ENCODE measurements at places on chromosomes 5 and 9.

- DNase-seq: no peak
Observed at GRCh38 chr5:89954916-89955315, 454.6 kb downstream of the CETN3 start.

DNA sequence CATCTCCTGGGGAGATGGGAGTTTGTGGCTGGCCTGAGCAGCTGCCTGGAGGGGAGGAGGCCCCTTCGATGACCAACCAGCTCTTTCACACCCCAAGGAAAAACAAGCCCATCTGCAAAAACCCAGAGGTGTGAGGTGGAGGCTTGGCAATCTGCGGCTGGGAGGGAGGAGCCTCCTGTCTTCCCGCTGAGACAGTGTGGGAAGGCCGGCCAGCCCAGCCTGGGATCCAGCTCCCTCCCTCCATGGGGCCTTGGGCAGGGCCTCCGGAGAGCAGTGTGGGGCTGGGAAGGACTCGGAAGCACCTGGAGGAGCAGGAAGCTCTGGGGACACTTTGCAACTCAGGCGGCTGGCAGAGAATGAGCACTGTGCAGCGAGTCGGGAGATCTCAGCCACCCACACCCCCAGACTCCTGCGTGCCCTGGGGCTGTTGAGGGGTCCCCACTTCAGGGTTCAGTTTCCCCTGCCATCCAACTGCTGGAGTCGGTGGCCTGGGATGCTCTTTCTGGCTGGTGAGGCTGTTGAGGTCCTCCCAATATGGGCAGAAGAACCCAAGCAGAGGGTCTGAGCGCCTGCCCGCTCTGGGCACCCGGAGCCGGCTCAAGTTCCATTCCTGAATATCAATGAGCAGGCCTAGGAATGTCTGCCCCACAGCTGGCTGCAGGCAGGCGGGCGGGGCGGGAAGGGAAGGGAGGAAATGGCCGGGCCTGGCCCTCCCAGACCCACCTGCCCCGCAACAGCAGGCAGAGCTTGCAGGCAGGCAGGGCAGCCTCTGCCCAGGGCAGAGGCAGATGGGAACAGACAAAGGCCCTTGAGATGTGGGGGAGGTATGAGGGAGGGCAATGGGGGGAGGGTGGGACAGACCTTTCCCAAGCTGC, 101.1 kb downstream of the FGF18 start:
- no peak for DNase-seq

DNA sequence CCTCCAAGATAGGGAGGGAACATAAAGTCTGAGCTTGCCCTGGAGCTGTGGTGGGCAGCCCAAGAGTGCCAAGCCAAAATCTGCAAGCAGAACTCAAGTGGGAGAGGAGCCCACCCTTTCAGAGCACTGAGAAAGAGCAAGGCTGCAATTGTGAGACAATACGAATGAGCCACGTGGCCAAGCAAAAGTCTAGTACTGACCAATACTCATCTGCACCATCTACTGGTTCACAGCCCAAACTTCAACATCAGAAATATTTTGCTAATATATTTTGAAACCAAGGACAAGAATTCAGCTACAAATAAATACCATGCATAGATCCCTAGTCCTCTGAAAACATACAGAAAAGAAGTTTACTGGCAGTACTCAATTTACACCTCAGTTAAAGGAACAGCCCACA, 696.2 kb upstream of the COX7C start:
- no peak for DNase-seq

DNA sequence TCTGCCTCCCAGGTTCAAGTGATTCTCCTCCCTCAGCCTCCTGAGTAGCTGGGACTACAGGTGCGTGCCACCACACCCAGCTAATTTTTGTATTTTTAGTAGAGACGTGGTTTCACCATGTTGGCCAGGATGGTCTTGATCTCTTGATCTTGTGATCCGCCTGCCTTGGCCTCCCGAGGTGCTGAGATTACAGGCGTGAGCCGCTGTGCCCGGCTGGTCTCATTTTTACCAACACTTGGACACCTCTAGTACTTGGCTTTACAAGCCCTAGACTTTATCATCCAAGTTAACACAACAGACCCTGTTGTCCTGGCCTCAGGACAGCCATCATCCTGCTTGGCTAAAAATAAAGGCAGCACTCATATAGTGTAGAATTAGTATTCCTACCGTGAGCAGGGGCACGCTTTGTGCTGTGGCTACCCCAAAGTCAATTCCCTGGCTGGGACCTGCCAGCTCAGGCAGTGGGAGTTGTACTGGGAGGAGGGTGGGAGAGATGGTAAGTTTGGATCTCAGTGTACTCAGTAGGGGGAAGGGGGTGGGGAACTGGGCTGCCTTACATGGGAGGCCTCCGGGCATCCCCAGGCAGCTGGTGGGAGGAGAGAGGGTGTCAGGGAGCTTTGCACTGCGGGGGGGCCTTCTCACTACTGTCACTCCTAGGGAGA, 6.6 kb downstream of the PDZD2 start:
- no peak for DNase-seq

GRCh38 chr9:16869882-16870595, 431 bp downstream of the BNC2 start:
- DNase-seq: peak; percentile 56

- DNase-seq: no peak
Observed at GRCh38 chr5:66739021-66739420, 142.8 kb downstream of the MAST4 start.

- DNase-seq: no peak
Observed at GRCh38 chr5:39730006-39730405, 305.2 kb upstream of the DAB2 start.

DNA sequence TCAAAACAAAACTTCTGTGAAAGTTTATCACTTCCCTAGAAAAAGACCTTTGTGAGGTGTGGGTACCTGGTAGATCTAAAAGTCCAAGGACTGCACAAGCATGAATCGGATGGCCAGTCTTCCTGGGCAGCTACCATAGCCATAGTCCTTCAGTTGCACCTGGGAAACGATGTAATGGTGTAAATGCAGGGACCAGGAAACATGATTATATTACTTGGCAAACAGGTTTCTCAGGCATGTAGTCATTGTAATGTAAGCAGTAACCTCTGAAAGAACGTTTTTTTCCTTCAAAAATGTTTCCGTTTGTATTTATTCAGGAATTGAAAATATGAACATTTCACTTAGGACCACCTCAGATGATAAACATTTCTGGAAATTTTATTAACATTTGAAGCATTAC, 433.4 kb downstream of the DTWD2 start:
- no peak for DNase-seq

DNA sequence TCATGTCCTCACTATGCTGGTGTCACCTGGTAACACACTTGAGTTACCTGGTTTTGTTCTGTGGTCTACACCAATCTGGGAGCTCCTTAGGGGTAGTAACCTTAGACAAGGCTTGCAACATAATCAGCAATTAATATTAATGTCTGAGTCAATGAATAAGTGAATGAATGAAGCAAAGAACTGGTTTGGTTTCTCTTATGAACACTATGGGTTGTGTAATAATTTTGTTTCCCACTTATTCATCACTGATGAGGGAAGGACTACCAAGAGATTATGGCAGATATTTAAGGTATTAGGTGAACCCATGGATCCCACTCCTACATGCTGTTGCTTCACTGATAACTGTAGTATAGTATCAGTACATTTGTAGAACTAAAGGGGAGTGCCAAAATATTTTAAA, 116.0 kb downstream of the SLC12A2 start:
- DNase-seq: no peak

DNA sequence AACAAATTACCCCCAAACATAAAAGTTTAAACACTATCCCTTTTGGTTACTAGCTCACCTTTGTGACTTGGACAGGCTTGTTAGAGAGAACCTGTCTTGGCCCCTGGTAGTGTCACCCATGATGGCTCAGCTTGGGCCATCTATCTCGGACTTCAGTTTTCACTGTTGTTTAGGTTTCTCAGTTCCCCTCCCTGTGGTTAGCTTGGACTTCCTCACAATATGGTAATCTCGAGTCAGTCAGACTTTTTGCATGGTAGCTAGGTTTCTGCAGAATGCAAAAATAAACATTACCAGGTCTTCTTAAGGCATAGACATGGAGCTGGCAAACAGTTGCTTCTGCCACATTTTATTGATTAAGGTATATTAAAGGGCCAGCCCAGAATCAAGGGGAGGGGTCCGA, 324.3 kb upstream of the RORB start:
- no peak for DNase-seq

- no peak for DNase-seq
Observed at GRCh38 chr5:23014266-23014665, 161.1 kb upstream of the CDH12 start.

GRCh38 chr5:148806520-148806931, 19.9 kb upstream of the ADRB2 start:
- no peak for DNase-seq

DNA sequence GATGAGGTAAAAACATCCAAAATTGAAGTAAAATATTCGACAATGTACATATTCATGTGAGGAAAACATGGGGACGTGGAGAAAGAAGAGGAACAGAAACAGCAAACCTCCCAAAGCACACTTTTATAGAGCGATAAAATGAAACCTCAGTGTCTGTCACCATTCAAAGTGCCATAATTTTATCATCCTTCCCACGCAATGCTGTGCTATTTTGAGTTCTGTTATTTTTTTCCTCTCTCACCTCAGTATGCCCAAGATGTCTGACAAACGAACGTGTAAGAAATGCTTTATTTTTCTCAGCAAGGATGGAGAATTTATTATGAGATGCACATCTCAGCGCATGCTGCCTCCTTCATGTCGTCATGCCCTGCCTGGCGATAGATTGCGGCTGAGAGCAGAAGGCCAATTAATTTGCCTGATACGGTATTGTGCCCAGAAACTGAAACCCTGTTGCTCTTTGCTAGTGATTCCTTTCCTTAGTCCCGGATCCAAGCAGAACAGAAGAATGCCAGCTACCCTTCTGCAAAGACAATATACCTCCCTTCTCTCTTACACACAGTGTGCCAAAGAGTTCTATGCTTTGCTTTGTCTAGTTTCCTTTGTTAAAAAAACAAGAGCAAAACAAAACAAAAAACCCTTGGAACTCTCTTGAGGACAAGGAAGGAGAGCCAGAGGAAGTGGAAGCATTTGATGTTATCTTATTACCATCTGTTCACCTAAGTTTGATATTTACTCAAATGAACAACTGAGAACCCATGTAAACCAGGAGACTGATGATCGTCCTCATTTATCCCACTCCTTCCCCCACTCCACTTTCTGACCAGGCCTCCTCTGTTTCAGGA, 192.4 kb downstream of the SEMA6A start:
- DNase-seq: no peak

GRCh38 chr5:94268226-94268625, 350.2 kb downstream of the KIAA0825 start:
- DNase-seq: no peak

GRCh38 chr5:82246960-82247574, 31.1 kb downstream of the RPS23 start:
- no peak for DNase-seq

- DNase-seq: no peak
Observed at GRCh38 chr9:109411069-109411761, 86.9 kb downstream of the PTPN3 start.

GRCh38 chr5:88930335-88930734, 47.4 kb upstream of the MEF2C start:
- no peak for DNase-seq

GRCh38 chr5:35876454-35876853, 19.8 kb downstream of the IL7R start:
- no peak for DNase-seq

- DNase-seq: no peak
Observed at GRCh38 chr9:104977580-104977979, 49.6 kb upstream of the ABCA1 start.

- DNase-seq: no peak
Observed at GRCh38 chr9:82891321-82891720, 171.6 kb downstream of the RASEF start.

DNA sequence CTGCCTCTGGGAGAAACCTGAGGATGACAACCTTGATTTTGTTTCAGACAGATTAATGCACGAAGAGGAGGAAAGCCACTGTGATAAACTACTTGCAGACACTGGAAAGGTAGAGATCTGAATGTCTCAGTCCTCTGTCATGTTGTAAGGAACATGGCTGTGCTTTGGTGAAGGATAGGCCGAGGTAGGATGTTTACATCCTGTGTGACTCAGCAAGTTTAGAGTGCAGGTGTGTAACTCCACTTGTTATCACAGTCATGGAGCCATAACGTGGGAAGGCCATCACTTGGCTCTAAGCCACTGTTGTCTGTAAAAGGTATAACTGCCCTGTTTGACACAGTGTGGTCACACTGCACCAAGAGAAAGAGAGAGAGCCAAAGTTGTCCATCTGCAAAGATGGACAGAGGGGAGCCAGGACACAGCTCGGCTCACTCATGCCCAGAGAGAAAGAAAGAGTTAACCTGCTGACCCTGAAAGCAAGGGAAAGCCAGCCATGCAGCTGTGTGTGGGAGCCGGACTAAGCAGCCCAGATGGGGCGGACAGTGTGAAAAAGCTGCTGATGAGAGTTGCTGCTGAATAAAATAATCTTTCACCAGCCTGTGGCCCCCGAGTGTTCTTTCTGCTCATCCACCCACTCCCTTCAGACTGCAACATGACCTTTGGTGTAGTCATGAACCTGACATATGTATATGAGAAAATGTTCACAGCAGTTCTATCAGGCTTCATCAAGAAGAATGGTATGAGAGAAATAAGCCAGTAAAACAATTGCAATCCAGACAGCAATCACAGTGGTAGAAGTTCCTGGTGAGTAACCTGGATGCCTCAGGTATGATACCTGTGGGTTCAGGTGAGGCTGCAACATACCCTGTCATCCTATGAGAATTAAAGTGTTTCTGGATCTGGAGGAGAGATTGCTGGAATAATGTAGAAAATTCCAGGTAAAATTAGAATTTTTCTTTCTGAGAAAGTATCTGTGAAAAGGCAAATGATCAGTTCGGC, 115.9 kb downstream of the TARS1 start:
- no peak for DNase-seq

- DNase-seq: no peak
Observed at GRCh38 chr9:8484597-8485191, 685.1 kb upstream of the DMAC1 start.

DNA sequence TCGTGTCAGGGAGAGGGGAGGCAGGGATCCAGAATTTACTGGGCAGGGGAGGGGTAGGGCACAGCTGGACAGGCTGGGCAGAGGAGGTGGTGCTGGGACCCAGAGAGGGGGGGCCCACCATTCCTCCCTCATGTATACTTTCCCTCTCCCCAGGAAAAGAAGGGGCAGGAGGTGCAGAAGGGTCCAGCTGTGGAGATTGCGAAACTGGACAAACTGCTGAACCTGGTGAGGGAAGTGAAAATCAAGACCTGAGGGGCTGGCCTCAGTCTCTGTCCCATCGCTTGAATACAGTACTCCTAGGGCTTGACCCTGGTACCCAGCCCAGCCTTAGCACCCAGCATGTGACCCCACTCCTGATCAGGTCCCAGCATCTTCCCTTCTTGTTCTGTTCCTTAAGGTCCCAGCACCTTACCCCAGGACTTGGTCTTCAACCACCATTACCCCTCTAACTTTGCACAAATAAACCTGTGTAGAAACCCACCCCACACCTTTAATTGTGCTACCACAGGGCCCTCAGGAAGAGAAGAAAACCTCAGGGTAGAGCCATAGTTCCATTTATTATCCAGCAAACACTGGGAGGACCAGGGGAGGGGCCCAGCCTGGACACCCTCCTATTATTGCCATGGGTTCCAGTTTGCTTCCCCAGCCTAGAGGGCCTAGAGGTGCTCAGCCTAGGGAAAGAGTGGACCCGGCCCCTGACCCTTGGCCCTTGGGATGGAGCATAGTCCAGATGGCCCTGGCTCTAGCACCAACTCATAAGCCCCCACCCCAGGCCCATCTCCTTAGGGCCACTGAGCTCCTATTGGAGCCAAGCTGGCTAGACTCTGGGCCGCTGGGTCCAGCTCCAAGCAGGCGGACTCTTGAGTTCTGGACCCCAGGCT, 2.0 kb downstream of the ENHO start:
- DNase-seq: no peak

GRCh38 chr5:15496886-15497285, 3.1 kb upstream of the FBXL7 start:
- DNase-seq: no peak

- no peak for DNase-seq
Observed at GRCh38 chr5:1489754-1490153, 34.0 kb downstream of the LPCAT1 start.

Measured in Peyer's patch (tissue), 4 donors.